ENCODE measurements at places on chromosomes 12 and 14.

DNA sequence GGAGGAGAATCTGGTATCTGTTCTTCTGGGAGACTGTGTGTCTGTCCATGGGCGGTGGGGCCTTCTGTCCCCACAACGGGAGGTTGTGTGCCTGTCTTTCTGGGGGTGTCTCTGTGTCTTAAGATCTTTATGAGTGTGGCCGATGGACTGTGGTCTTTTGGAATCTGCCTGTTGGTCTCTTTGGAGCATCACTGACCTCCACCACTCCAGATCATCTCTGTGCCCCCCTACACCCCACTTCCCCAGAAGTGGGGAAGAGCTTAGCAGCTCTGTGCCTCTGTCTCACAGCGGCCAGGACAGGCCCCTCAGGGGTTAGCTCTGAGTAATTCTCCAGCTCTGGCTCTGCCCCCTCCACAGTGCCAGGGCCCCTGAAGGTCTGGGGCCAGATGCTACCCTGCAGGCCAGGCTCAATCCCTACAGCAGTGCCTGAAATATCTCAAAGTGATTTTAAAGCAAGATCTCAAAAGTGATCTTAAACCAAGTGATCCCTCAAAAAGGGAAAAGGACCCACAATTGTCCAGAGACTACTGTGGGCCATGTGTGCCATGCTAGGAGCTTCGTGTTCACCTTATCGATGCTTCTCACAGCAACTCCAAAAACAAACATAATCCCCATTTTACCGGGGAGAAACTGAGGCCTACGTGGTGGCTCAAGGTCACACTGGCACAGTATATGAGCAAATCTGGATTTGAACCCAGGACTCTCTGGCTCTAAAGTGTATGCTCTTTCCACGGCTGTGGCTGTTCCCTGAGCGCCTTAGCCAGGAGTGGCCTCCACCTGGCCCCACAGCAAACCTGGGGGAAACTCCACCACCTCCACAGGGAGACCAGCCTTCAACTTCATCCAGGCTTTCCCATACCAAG is 26.0 kb upstream of the KRT78 start:
- peak; percentile 17 for DNase-seq

DNA sequence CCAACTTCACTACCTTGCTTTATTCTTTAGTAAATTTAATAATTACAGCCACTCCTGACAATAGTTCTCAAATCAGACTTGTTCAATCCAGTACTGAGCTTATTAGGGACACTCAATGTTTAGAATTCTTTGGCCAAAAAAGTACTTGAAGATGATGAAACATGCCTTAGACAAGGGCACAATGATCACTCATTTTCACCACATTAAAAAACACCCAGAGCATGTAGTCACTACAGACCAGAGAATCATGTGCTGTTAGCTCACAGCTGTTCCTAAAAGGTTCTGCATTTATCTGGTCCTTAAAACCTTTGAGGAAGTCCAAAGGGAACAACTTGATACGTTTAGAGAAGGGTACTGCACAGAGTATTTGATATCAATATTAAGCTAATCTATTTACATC is 98.7 kb downstream of the INSM2 start:
- no peak for DNase-seq

- no peak for DNase-seq
Observed at GRCh38 chr14:62759796-62760195, 285.5 kb downstream of the KCNH5 start.

DNA sequence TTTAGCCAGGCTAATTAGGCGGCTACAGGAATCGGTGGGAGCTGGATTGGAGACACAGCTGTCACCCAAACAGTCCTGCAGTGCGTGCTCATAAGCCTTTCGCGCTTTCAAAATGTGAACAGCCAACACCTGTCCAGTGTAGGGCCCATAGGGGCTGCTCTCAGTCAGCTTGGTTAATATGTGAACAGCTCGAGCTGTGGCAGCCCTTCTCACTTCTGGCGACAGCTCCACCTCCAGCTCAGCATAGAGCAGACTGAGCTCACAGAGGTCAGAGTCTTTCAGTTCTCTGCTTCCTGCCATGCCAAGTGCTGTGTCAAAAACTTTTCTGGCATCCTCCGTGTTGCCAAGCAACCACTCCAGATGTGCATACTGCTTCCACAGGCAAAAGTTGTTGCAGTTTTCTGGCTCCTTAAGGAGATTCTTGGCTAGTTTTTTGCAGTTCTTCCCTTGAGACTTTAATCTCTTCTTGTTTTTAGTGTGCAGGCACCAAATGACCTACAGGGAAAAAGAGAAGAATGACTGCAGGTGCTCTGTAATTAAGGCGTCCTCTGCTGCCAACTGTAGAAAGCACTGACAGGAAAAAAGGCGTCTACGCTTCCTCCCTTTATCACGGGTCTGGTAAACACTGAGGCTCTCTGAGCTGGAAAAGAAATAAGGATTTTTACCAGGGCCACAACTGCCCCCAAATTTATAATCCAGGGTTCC is 32.5 kb downstream of the PSMC1 start:
- no peak for DNase-seq

DNA sequence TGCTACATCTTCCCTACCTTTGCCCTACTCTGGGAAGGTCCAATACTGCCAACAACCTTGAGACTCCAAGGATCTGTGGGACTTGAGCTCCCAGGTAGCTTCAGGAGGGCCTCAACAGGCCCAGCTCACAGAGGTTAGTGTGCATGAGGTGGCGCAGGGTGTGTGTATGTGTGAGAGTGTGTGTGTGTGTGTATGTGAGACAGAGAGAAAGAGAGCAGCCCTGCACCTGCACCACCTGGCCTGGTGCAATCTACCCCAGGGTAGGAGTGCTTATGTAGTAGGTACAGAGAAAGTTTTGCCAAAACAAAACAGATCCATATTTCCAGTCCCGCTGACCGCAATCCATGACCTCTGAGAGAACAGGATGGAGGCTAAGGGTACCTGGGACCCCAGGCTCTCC is 24.6 kb downstream of the TMEM229B start:
- DNase-seq: no peak

DNA sequence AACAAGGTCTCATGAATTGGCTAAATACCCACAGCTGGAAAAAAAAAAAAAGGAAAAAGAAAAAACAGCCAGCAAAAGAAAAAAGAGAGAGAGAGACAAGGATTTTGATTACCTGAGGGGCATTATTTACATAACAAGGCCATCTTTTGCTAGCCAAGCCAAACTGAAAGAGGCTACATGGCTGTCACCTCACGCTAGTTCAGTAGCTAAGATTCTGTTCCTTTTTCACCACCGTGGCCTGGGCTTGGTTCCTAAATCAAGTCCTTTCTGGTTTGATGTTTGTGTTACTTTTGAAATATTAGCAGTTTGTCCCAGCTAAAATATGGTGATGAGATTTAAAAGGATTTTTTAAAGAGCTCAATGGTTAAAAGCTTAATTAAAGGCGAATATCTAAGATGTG is 2.0 kb upstream of the SDS start:
- no peak for DNase-seq

GRCh38 chr12:71685312-71685906 is 473 bp upstream of the TMEM19 start:
- DNase-seq: no peak

- DNase-seq: peak; percentile 57
Observed at GRCh38 chr14:32709027-32709426, 229.7 kb upstream of the NPAS3 start.

GRCh38 chr14:100665511-100666032 is 61.1 kb upstream of the DLK1 start:
- peak; percentile 87 for DNase-seq

DNA sequence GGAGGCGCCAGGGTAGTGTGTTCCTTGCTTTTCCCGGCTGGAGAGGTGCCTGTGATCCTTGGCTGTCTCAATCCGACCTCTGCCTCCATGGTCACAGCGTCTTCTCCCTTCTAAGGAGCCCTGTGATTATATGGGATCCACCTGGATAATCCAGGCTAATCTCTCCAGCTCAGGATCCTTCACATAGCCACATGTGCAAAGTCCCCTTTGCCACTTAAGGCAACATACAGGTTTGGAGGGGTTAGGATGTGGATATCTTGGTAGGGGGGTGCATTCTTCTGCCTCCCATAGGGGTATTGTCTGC is 1.2 kb upstream of the HVCN1 start:
- DNase-seq: no peak

DNA sequence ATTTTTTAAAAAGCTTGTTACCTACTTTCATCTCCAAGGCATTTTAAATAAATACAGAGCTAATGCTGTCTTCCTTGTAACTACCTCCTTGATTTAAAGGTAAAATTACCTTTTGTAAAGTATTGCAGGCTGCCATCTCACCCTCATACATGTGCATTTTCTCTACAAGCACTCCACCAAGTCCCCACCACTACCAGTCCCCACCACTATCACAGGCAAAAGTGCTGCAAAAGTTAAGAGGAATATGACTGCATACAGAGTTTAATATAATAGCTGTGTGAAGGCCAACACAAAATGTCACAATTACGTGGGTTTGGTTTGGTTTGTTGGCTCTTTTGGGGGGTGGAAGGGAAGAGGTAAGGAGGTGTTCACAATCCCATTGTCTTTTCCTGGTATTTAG is 9.6 kb downstream of the SIX1 start:
- DNase-seq: no peak

GRCh38 chr12:116656306-116656705 is 81.6 kb downstream of the SPRING1 start:
- DNase-seq: no peak

DNA sequence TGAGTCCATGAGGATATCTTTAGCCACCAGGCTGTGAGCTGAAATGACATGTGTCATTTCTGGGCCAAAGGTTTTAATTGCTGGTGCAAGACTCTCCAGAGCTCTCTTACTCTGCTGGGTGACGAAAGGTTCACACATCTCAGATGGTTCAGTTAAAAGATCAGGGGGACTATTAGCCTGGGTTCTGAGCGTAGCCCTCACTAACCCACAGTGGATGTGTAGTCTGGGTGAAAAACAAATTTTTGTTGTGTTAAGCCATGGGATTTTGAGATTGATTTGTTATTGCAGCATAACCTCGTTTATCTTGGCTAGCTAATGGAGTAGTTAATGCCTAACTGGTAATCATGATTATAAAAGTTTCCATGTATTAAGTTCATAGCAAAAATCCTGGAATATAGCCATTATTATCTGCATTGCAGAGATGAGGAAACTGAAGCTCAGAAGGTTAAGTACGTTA is 251.5 kb downstream of the RMST start:
- DNase-seq: no peak

- DNase-seq: peak; percentile 84
Observed at GRCh38 chr14:75088566-75089373, 19.3 kb downstream of the ZC2HC1C start.

- peak; percentile 100 for DNase-seq
Observed at GRCh38 chr12:26691234-26691970, 141.6 kb downstream of the ITPR2 start.

- no peak for DNase-seq
Observed at GRCh38 chr12:117749431-117749830, 219.4 kb downstream of the KSR2 start.

DNA sequence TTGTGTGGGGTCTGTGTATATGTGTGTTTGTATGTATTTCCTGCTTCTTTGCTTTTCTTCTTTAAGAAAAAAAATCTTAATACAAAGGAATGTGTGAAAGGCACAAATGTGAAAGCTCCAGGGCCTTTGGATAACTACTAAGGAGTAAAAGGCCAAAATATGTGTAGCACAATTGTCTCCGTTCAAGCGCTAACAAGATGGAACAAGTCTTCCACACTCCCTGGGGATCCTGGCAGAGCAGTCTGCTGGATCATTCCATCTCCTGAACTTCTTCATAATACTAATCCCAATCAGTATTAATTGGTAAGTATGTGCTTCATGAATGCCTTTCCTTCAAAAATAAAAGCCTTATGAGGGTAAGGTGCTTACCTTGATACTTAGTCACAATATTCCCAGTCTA is 462.5 kb upstream of the TBX3 start:
- DNase-seq: no peak

DNA sequence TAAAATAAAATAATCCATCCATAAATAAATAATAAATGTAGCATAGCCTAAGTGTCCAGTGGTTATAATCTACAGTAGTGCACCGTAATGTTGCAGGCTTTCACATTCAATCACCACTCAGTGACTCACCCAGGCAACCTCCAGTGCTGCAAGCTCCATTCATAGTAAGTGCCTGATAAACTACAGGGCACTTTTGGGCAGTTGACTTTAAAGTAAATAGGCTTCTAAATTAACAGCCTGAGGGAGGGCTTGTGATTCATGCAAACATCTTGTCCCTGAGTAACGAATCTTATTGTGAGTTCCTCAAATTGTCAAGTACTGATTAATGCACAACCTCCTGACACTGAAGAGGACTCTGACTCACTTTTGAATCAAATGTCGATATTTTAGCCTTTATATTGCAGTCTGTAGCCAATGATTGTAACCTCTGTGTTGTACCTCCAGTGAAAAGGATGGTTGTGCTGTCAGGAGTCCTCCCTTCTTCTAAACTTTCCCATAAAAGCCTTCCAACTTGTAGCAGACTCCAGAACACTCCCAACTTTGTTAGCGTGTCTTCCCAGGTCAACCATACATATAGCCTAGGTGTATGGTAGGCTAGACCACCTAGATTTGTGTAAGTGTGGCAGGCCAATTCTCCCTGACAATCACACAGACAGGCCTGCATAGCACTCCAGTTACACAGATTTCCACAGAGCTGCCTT is 55.0 kb upstream of the BICD1 start:
- DNase-seq: peak; percentile 95

DNA sequence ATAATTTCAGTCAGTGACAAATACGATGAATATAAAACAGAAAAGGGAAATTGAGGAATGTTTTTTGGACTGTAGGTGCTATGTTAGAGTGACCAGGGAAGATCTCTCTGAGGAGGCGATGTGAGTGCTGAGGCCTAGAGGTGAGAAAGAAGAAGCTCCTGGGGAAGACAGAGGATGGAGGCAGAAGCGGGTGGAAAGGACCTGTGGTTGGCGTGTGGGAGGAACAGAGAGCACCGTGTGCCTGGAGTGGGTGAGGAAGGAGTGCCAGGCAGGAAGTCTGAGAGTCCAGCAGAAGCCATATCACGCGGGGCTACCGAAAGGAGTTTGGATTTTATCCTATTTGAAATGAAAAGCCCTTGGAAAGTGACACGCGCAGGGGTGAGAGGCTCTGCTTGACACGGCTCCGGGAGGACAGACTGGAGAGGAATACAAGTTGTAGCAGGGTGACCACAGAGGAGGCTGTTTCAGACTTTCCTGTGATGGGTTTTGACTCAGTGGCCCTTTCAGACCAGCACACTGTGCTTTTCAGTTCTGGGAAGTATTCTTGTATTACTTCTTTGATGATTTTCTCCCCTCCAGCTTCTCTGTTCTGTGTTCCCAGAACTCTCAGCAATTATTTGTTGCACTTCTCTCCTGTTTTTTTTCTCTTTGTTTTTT is 96.9 kb downstream of the VRK1 start:
- DNase-seq: no peak

GRCh38 chr12:701896-702539 is 38.8 kb upstream of the NINJ2 start:
- DNase-seq: no peak

DNA sequence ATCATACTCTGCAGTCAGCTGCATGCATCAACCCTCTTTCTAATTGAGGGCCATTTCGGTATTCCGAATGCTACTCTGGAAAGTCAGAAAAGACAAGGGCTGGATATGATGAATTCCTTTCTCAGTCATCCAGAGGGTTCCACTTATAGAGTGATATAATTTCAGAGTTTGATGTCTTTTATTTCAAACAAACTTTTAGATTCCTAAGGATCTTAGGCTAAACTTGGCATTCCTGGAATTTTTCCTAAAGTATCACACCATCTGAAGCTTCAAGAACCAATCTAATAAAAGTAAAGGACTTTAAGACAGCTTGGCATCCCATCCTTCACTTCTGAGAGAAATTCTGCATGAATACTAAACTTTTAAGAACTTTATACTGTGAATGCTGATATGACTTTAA is 69.3 kb upstream of the KCNJ8 start:
- no peak for DNase-seq
